Upper lobe of left lung (tissue), 6 donors: ENCODE measurements at places on chromosomes 6 and 20.

- no peak for DNase-seq
Observed at GRCh38 chr6:112956696-112957535, 609.8 kb downstream of the RFPL4B start.

GRCh38 chr6:100482698-100483097 lies 18.0 kb upstream of the SIM1 start:
- DNase-seq: no peak

GRCh38 chr20:50273601-50274491 lies 83.2 kb downstream of the CEBPB start:
- DNase-seq: no peak

- no peak for DNase-seq
Observed at GRCh38 chr20:2606507-2607006, 45.9 kb upstream of the NOP56 start.

DNA sequence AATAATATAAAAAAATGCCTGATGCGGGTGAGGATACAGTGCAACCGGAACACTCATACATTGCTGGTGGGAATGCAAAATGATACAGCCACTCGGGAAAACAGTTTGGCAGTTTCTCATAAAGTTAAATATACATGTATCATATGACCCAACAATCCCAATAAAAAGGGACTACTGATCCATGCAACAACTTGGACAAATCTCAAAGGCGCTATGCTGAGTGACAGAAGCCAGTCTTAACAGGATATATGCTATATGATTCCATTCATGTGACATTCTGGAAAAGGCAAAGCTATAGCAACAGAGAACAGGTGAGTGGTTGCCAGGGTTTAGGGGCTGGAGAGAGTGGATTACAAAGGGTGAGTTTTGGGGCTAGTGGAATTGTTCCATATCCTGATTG lies 170.2 kb upstream of the MLN start:
- DNase-seq: no peak

GRCh38 chr6:296151-297122 lies 4.2 kb downstream of the DUSP22 start:
- DNase-seq: peak; percentile 63

DNA sequence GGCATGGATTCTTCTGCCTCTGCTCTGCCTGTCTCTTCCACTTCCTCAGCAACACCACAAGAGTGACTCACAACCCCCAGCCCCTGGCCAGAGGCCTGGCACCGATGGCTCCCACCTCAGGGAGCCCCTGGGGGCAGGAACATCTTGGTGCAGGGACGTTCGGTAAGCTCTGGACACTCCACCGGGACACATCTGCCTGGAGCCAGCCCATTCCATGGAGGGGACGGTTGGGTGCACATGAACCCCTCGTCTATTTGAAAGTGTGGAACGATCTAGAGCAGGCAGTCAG lies 246.5 kb downstream of the ERMARD start:
- DNase-seq: peak; percentile 45

DNA sequence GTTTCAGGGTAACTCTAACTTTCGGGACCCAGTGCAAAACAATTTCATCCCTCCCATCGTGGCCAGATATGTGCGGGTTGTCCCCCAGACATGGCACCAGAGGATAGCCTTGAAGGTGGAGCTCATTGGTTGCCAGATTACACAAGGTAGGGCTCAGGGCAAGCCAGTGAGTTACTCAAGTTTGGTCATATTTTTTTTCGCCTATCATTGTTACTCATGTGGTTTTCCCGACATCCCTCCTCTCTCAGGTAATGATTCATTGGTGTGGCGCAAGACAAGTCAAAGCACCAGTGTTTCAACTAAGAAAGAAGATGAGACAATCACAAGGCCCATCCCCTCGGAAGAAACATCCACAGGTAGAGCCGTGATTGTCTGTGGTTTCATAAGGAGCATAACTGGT lies 58.2 kb downstream of the DCBLD1 start:
- no peak for DNase-seq

DNA sequence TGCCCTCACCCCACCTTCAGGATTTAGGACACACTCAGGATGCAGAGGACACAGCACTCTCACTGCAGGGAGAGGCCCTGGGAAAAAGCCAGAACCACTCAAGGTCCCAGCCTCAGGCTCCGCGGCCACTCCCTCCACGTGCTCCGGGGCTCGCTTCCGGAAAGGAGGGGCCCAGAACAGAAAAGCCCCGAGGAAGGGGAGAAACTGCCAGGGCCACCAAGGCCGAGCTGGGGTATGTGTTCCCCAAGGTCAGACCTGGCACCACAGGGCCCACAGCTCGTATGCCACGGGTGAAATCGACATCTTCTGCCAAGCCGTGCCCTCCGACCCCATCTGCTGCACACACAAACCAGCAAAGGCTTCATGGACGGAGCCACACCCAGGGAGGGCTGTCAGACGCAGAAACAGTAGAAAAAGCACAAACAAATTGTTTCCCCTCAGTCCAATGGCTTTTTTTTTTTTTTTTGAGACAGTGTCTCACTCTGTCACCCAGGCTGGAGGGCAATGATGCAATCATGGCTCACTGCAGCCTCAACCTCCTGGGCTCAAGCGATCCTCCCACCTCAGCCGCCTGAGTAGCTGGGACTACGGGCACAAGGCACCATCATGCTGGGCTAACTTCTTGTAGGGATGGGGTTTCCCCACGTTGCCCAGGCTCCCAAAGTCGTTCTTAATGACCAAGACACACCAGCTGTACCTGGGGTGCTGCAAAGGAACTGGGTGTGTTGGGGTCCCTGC lies 33.4 kb downstream of the SLC2A4RG start:
- peak; percentile 49 for DNase-seq

DNA sequence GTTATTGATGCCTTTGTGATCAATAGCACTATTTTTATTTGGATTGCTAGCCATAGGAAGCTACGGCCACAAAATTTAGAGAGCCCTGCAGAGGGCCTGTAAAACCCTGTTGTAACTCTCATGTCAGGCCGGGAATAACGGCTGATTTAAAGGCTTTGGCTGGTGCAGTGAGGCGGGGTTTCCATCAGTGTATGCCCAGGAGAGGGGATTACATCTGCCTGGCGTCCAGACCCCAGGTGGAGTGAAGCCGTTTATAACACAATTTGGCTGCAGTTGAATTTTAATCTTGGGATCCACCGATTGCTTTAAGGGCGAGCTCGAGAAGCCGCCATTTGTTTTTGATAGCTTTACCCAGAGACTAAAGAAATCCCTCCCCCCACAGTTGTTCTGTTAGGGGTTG lies 29.1 kb upstream of the APCDD1L start:
- no peak for DNase-seq

DNA sequence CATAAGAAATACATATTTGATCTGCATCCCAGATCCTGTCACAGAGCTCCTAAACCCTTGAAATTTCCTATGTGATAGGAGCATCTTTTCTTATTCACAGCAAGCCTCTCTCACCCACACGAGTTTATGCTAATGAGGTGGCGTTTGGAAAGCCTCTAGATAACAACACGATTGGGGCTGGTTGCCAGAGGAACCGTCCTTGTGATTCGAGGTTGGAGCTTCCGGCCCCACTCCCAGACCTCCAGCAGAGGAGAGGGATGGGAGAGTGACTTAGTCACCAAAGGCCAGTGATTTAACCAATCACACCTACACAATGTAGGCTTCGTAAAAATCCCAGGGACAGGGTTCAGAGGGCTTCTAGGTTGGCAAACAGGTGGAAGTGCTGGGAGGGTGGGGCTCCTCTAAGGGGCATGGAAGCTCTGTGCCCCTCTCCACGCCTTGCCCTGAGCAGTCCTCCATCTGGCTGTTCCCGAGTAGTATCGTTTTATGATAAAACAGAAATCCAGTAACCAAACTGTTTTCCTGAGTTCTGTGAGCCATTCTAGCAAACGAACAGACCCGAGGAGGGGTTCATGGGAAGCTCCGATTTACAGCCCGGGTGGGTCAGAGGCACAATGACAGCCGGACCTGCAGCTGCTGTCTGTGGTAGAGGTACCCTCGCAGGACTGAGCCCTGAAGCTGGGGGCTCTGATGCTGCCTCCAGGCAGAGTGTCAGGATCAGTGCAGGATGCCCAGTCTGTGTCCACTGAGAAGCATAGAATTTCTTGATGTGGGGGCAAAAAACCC lies 238.1 kb upstream of the ARID1B start:
- DNase-seq: no peak
